ENCODE measurements at places on chromosomes 2 and 18.

GRCh38 chr2:15758848-15759247, 167.2 kb downstream of the DDX1 start:
- DNase-seq = peak; percentile 93

DNA sequence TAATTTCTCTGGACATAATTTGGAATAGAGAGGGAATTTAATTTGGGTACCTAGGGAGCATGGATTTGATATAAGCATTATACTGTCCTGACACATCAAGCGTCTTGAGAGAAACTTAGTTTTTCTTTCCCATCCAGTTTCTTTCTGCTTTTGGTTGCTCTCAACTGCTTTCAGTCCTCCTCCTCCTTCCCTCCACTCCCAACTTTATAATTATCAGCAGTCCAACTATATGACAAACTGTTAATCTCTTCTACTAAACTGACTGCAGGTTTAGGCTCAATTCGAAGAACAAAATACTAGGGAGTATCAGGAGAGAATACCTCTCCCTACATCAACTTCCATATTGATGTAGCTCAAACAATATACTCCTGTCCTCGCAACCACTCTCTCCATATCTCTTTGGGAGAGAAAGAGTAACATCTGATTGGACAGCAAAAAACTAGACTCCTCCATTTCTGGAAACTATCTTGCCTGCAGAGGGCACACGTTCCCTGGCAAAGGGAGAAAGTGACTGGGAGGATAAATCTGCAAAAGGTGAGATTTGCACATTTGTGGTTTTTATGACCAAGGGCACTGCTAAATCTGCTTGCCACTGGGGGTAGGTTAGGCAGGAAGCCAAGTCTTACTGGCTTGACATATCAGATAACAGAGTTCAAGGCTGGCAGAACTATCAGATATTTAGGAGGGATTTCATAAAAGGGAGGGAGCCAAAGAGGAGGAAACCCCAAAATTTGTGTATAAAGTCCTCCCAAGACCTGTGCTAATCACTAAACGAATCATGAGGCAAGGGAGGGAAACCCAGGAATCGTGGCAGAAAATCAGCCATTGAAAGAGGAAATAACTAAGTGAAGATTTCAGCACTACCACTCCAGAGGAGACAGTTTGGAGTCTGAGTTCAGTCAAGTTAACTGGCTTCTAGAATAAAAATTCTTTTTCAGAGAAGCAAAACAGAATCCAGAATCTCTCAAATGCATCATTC, 40.0 kb downstream of the ICA1L start:
- DNase-seq = peak; percentile 52

DNA sequence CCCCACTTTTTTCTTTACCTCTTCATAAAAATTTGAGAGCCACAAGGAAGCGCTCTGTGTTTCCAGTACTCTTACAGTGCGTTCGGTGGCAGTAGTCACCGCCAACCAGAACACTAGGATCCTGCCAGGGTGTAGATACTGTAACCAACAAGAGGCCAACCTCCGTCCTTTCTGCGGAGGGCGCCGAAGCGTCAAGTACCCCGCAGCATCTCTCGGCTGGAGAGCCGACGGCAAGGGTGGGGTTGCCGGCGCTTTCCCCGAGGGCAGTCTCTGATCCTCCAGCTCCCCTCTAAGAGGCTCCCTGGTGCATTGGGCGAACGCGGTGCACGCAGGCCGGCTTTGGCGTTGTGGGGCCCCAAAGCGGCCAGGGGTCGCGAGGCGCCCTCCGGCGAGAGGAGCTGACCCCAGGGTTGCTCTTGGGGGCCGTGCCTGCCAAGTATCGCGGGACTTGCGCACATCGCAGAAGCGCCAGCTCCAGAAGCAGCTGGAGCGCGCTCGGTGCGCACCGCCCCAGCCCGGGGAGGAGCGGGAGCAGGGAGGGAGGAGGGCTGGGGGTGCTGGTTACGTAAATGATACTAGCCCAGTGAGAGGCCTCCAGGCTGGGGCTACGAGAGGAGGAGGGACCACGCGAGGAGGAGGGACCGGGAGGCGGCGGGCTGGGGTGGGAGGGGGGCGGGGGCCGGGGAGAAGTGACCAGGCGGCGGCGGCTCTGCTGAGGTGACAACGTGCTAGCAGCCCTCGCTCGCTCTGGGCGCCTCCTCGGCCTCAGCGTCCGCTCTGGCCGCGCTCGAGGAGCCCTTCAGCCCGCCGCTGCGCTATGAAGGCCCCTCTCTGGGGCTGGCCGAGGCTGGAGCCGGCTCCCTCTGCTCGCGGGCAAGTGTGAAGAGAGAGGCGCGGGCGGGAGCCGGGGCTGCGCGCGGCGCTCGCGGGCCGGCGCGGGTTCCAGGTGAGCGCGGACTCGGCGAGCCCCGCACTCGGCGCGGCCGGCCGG, at the start of gene GALNT13:
GALNT13 (plus strand) TSS at position 692 of the 991 bp plus-strand sequence.
- DNase-seq = peak; percentile 98

- DNase-seq = no peak
Measured at GRCh38 chr18:715626-716025, 3.2 kb upstream of the ENOSF1 start.

GRCh38 chr2:214077727-214078126, 333.1 kb upstream of the VWC2L start:
- no peak for DNase-seq

DNA sequence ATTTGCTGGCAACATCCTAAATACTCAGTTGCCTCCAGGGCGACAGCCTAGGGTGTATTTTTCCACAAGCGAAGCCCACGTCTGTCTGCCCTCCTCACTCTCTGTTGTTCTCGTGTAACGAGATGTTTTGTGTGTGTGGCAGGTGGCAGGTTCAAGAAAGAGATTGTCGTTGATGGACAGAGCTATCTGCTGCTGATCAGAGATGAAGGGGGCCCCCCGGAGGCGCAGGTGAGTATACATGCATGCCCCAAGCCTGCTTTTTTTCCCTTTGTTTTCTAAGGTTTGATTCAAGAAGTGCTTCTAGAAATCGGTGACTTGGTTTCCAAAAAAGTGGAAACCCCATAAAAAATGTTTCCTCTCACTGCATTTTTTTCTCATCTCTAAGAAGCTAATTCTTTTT, 247.0 kb downstream of the AGAP1 start:
- DNase-seq = peak; percentile 16

- no peak for DNase-seq
Measured at GRCh38 chr2:176885661-176886060, 326.9 kb upstream of the HNRNPA3 start.

DNA sequence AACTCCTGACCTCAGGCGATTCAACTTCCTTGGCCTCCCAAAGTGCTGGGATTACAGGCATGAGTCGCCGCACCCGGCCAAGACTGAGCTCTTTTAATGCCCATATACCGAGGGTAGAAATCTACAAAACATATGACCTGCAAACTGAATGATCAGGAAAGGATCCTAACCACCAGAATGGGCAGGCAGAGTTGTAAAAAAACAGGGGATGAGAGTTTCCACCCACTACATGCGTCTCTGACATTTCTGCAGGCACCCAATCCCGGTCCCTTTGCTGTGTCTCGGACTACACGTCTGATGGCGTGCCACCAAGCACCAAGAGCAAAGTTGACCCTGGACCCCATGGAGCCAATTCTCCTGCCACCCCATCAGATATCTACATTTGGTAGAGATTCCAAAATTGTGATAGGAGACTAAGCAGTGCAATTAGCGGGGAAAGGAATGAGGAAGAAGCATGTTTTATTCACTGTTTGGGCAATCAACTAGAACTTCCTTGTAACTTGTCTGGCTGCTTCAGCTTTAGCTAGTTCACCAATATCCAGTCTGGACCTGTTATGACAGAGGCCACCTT, 74.1 kb downstream of the ATP8B1 start:
- no peak for DNase-seq

GRCh38 chr18:51654488-51655326, 457.2 kb upstream of the MEX3C start:
- no peak for DNase-seq

DNA sequence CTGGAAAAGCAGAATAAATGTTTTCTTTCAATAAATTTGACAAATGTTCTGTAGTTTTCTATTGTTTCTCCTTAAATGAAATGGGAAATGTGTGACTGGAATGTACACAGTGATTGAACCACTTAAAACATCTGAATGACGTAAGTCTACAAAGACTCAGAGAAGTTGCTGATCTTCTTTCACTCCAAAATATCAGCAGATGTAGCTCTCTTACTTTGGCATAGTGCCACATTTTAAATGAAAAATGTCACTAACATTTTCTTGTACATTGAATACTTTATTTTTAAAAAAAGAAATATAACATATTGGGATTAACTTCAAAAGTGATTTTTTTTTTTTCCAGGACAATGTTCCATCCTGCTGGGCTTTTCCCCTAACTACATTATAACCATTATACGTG, 565.6 kb downstream of the TMEM182 start:
- DNase-seq = no peak

DNA sequence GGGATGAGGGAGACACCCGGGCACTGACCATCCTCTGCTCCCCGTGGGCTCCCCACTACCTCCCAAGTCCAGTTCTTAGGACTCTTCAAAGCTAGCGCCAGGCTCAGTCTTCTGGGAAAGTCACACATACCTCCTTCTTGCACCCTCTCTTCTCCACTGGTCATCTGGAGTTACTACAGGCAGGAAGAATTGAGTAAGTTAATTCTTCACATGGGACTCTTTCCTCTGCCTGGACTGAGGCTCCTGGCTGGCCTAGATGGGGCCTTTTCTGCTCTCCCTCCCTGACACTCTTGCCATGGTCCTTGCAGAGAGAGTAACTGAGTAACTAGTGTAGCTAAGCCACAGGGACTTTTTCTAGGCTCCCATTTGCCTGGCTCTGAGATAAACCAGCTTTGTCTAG, 96.5 kb upstream of the CELF4 start:
- DNase-seq = no peak

DNA sequence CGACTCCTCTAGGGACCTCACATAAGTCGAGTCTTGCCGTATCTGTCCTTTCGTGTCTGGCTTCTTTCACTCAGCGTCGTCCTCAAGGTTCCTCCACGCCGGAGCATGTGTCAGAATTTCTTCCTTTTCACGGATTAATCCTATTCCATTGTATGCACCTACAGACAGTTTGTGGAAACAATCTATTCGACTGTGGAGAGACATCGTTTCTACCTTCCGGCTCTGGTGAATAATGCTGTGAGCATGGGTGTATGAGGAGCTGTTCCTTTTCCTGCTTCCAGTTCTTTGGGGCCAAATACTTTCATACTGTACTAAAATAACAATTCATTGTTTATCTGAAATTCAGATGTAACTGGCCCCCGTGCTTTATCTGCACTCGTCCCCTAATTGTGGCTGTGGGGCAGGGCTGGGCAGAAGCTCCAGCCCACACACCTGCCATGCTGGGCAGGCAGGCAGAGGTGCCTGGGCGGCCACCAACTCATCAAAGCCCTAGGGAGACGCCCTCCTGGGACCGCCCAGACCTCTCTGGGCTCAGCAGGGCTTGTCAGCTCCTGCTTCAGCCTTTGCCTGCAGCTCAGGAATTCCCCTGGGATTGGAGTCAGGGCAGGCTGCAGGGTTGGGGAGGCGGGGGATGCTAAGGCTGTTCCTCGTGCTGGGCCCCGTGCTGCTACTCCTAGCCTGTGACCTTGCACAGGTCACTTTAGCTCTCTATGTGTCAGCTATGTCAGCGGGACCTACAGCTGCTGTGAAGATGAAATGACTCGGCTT, 14.5 kb downstream of the GPC1 start:
- DNase-seq = peak; percentile 84

- peak; percentile 45 for DNase-seq
Measured at GRCh38 chr2:149561309-149561926, 26.2 kb downstream of the MMADHC start.

DNA sequence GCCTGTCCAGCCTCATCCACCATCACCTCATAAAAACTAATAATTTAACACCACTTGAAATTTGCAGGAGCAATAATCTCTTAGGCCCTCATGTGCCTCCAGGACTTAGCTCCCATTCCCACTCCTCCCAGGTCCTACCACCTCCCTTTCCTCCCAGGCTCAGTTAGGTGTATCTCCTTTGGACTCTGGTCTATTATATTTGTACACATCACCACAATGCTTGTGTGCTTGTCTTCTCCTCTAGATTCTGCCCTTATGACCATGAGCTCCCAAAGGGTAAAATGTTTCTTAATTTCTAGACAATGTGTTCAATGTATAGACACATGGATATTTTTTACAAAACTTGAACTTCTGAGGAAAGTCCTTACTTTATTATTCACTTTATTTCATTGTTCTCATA, 182.0 kb upstream of the ZC3H15 start:
- no peak for DNase-seq

DNA sequence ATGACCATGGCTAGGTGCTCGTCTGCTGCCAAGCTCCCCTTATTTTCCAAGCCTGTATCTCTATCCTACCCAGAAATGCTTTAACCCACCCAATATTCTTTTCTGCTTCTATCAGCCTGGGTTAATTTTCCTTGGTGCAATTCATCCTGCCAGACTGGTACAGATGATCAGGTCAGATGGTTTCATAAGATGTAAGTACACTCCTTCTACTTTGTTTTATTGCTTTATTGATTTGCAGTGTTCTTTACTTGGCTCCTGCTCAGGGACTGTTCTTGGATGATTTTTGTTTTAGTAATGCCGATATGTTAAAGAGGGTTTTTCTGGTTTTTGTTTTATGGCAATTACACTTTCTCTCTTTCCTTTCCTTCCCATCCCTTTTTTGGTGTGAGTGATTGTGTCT, 2.4 kb upstream of the SGO2 start:
- DNase-seq = no peak

DNA sequence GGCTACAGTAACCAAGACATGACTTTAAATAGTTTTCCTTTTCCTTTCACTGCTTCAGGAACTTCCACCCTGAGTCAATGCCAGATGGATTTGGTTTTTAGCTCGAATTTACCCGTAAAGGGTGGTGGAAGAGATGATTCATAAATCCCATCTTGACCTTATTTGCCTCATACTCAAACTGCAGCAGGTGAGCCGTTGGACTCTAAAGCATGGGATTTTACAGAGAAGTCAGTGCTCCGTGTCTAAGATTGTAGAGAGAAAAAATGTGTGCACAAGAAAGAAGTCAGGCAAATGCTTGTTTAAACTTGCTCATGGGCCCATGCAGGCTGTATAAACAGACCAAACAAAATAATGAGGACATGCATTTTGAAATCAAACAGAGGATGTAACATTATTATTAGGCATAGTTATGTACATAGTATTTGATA, 369.7 kb upstream of the TRIB2 start:
- no peak for DNase-seq

- no peak for DNase-seq
Measured at GRCh38 chr2:156765450-156765849, 329.3 kb downstream of the GPD2 start.

DNA sequence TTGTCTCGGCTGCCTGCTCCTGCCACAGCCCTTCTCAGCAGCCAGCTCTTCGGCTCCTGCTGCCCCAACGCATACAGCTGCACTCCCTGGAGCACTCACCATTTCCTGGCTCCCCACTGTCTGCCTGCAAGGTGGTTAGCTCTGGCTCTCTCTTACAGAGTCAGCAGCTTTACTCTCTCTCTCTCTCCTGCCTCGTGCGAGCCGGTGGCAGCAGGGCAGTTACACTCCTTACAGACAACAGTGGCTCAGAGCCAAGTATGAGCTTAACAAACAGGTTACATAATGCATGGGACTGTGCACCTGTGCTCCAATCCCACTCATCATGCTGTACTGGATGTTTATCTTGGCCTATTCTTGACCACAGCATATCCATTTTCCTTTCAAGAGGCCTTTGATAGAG, 47.4 kb upstream of the DNAJC10 start:
- DNase-seq = peak; percentile 21
